ENCODE measurements at places on chromosomes 13 and 19.

GRCh38 chr19:47272448-47273312 is 2.0 kb upstream of the INAFM1 start:
- no peak for DNase-seq

GRCh38 chr13:27349458-27349857 is 75.0 kb upstream of the GTF3A start:
- no peak for DNase-seq

DNA sequence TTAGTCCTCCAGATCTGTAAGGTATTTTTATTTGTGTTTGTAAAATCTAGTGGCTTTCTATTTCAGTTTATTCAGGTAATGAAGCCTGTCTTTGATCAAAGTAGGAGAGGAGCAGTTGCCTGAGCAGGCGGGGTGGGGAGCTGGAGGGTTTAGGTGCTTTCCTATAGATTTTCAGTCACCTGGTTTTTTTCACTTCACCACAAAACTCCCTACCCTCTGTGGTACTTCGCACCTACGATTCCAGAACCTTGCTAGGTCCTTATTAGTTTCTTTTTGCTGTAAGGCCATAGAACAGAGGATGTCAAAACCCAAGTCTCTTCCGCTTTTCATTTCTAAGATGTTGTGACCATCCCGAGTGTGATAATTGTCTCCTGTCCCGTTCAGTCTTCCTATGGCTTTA is 26.6 kb downstream of the SLAIN1 start:
- DNase-seq: no peak

DNA sequence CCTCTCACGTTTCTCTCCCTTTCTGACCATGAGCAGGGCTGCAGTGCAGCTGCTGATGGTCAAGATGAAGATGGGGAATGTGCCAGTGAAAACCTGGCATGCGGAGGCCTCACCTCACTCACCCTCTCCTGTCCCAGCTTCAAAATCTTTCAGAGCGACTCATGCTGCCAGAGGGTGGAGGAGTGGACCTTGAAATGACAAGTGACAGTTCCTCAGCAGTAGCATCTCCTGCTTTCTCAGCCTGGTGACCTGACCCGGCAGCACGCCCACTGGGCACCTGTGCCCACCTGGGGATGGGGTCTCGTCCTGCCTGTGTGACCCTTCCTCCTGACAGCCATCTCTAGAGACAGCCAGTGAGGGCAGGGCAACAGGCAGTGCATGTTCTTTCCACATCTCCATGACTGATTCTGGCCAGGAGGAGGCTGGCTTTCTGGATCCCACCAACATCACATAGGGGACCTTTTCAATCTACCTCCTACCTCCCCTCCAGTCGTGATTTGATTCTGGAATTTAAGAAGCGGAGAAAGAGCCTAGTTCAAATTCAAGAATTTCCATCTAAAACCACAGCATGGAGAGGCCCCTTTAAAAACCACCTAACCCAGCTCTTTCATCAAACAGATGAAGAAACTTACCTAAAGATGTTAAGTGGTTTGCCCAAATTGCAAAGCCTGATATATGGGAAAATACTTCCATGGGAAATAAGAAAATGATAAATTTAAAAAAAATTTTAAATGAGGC is 45.8 kb downstream of the RFX2 start:
- DNase-seq: no peak

- DNase-seq: no peak
Measured at GRCh38 chr19:38919837-38920601, 8.0 kb upstream of the CCER2 start.

GRCh38 chr19:13089139-13089856 is 13.4 kb downstream of the LYL1 start:
- DNase-seq: no peak

DNA sequence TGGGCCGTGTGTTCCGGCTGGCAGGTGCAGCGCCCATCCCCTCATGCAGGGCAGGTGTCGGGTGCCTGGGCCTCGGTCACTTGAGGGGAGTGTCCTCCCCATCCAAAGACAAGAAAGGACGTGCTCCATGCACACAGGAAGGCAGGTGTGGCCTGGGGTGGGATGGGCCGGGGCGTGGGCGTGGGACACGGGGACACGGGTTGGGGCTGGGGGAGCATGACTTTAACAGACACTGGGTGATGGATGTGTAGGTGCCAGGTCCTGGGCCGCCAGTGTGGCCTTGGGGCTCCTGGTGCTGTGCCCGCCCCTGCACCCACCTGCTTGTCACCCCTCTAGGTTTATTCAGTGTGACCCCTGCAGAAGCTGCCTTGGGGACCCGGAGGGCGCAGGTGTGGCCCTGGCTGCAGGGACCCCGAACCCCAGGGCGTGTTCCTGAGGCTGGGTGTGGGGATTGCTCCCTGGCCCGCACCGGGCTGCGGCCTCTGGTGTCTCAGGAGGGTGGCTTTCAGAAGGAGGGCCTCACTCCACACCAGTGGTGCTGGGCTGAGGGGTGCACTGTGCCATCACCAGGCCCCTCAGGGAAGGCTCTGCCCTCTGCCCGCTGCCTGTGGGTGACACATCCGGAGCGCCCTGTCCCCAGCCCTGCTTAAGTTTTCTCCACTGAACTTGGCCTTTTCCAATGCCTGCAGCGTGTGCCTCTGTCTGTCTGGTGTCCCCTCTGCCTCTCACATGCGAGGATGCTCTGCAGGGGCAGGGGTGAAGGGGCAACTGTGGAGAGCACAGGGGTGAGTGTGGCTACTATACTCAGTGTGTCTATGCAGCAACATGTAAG is 5.2 kb downstream of the TMEM255B start:
- DNase-seq: no peak

- DNase-seq: no peak
Measured at GRCh38 chr19:1076951-1077350, 10.0 kb downstream of the ARHGAP45 start.

DNA sequence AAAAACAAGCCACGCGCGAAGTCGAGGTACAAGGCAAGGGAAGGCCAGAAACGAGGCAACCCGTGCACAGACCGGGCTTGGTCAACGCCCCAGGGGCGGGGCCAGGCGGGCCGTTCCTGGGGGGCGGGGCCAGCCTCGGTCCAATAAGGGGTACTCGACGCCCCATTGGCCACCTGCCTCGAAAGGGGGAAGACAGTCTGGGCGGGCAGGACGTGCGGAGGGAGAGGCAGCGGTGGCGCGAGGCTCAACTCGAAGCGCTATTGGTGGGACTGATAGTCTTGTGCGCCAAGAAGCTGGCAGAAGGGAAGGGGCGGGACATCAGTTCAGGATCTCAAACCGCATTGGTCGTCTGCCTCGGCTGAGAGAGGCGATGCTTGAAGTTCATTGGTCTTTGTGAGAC is at the start of gene LYPD4:
LYPD4 (minus strand) TSS at position 83 of the 400 bp plus-strand sequence. CDS start 5,398 bp downstream, outside the sequence.
- no peak for DNase-seq

GRCh38 chr13:114142640-114143490 is 10.4 kb upstream of the RASA3 start:
- DNase-seq: no peak

Data from Panc1 (cell line).